ENCODE measurements at places on chromosomes 1 and 21.

- DNase-seq = no peak
Measured at GRCh38 chr1:94535879-94536278, 5.7 kb downstream of the F3 start.

DNA sequence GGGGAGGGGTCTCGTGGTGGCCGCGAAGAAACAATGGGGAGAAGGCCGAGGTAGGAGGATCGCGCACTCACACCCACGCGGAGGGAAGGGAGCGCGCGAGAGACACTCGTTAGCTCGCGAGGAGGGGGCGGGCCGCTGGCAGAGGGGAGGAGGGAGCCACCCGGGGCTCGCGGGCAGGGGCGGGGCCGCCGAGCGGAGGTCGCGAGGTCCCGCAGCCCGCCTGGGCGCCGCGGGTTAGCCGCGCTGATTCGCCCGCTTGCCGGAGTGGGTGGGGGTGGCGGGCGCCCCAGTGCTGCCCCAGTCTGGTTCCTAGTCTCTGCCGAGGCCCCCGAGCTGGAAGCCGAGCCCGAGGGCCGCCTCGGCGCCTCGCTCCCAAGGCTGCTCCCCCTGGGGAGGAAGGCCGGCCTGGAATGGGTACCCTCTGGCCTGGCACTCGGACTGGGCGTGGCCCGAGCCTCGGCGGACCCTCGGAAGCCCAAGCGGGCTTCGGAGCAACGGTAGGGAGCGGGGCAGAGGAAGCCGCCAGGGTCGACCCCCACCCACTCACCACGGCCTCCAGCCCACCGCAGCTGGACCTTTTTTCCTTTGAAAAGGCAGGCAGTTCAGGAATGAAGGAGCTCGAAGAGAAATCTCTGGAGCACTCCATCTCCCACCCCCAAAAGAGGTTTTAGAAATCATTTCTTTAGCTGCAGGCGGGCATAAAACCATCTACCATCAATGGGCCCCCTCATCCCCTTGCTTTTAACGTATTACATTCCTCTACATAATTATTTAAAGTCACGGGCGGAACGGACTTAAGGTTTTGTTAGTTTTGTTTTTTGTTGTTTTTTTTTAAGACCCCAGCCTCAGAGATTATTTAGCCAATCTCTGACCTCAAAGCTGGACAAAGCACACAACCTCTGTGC lies 722 bp upstream of the TUT4 start:
- DNase-seq = peak; percentile 78

GRCh38 chr1:77560741-77561140 lies 121.7 kb downstream of the ZZZ3 start:
- DNase-seq = no peak

DNA sequence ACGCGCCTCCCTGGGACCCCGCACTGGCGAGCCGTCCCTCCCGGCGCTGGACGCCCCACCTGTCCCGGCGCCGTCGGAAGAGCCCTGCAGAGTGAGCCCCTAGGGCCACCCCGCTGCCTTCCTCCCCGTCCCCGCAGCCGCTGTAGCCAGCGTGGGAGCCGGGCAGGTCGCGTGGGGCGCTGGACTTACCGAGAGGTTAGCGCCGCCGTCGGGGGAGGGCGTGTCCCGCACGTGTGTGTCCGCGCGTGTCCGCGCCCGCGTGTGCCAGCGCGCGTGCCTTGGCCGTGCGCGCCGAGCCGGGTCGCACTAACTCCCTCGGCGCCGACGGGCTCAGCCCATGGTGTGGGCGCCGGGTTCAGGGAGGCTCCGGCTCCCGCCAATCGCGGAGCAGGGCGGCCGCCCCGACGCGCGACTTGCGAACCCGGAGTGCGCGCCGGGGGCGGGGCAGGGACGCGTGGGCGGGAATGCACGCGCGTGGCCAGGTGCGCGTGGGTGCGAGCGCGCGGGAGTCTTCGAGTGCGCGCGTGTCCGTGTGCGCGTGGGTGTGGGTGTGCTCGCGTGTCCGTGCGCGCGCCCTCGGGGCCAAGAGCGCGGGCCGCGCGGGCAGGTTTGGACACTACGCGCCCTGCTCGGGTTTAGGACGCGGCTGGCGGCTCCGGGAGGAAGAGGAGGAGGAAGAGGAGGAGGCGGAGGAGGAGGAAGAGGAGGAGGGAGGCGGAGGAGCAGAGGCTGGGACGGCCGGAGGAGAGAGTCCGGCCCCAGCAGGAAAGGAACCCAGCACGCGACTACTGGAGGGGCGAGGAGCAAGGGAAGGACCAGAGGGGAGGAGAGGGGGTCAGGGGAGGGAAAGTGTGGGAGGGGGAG lies 145.2 kb upstream of the ETS2 start:
- no peak for DNase-seq

- DNase-seq = no peak
Measured at GRCh38 chr1:225559326-225559725, 93.6 kb downstream of the ENAH start.

- no peak for DNase-seq
Measured at GRCh38 chr1:119651133-119651532, 3.1 kb upstream of the ZNF697 start.

- DNase-seq = no peak
Measured at GRCh38 chr1:192801451-192801850, 7.4 kb upstream of the RGS2 start.

DNA sequence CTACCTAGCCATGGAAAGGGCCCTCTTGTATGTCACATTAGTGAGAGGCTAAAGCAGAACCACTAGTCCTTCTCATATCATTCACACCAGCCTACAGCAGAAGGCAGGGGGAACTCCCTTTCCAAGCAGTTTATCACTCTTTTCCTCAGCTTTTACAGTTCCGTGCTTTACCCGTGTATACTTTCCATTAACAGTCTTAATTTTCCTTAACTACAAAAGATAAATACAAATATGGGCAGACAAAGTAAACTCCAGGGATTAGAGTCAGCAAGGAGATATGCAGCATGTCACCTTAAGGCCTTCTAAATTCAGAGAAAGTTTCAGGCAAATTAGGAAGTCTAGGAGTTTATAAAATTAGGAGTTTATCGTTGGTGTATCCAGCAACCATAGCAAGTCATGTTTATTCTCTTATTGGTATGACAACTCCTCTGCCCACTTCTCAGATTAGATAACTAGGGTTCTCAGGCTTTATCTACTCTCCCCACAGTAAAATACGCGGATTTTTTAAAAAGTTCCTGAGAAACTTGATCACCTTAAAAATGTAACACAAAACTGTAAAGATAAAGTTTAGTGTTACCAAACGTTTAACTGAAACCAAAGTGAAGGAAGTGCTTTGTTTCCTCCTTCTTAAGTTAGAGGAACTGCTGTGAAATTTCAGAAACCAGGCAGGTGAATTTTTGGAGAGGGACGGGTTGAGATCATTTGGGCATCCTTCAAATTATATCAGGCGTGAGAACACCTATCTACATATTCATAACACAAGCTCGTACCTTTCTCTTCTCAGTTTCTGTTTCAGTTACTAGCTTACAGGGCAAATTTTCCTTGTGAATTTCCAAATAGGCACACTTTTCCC lies 42.7 kb upstream of the SLC19A2 start:
- no peak for DNase-seq

- no peak for DNase-seq
Measured at GRCh38 chr1:71053758-71054157, 6.1 kb upstream of the PTGER3 start.

DNA sequence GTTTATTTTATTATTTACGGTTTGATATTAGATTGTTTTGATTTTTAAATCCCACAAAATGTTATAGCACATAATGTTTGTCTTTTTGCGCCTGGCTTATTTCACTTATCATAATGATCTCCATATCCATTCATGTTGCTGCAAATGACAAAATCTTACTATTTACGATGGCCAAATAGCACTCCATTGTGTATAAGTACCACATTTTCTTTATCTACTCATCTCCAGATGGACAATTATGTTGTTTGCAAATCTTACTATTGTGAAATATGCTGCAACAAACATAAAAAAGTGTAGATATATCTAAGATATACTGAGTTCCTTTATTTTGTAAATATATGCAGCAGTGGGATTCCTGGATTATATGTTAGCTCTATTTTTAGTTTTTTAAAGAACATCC lies 1568.3 kb downstream of the AMY1C start:
- no peak for DNase-seq

- DNase-seq = no peak
Measured at GRCh38 chr1:151145304-151146071, 943 bp downstream of the SEMA6C start.

- peak; percentile 2 for DNase-seq
Measured at GRCh38 chr1:76998582-76999223, 131.4 kb downstream of the ST6GALNAC5 start.

- DNase-seq = no peak
Measured at GRCh38 chr21:44291078-44291935, 5.6 kb downstream of the AIRE start.

DNA sequence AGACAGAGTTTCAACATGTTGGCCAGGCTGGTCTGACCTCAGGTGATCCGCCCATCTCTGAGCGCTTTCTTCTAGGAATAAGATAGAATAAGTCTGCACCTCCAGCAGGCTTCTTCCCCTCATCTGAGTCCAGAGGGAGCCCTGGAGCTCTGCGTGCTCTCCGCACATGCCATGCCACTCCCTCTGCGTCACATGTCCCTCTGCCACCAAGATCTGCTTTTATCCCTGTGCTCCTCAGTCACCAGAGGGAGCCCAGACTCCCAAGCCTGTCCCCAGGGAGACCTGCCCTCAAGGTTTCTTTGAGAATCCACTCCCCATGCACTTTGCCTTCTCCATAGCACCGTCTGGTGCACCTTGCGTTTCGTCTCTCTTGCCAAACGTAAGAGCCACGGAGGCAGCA lies 213.0 kb downstream of the CAMTA1 start:
- DNase-seq = peak; percentile 17

DNA sequence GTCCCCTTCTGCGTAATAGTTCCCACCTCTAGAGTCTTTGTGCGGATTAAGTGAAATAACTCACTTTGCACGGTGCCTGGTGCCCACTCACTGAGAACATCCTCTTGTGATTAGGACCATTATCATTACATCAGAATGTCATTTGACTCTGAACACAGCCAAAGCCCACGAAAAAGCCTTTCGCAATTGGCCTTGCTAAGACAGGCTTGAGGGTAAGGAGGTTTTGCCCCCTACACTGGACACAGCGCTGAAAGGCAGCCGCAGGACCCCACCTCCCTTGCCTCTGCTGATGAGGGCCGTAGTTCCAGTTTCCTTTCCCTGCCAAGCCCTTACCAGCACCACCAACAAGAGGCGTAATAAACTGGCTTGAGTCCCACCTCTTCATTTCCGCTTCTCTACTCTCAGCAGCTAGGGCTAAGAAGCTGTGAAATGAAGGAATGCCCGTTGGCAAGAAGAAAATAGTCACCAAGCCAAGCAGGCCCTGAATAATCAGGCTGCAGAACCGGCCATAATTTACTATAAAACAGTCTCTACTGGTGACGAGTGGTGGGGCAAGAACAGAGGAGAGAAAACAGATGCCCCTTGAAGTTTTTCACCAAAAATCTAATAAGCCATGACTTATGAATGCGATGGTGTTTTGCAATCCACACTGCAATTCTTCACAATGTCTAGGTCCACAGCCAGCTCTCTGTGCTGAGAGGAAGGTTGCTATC lies 53.1 kb downstream of the SH3GLB1 start:
- no peak for DNase-seq

GRCh38 chr1:101051688-101052638 lies 26.4 kb upstream of the DPH5 start:
- DNase-seq = no peak

- peak; percentile 79 for DNase-seq
Measured at GRCh38 chr1:155206891-155207805, 549 bp downstream of the THBS3 start.

DNA sequence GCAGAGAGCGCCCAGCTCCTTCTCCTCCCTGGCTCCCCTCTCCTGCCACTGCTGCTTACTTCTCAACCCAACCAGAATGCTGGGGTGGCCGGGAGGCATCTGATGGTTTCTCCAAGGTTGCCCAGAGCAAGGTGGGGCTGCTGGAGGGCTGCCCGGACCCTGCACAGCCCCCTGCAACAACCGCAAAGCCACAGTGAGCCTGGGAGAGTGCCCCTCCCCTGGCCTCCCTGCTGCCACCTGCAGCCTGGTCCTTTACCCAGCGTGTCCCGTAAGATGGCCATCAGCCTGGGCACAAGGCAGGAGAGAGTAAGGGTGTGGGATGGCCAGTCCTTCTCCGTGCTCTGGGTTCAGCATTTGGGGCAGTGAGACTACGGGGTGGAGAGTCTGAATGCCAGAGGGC lies 17.0 kb downstream of the MX2 start:
- DNase-seq = no peak

- no peak for DNase-seq
Measured at GRCh38 chr21:31909153-31910073, 36.6 kb downstream of the HUNK start.

DNA sequence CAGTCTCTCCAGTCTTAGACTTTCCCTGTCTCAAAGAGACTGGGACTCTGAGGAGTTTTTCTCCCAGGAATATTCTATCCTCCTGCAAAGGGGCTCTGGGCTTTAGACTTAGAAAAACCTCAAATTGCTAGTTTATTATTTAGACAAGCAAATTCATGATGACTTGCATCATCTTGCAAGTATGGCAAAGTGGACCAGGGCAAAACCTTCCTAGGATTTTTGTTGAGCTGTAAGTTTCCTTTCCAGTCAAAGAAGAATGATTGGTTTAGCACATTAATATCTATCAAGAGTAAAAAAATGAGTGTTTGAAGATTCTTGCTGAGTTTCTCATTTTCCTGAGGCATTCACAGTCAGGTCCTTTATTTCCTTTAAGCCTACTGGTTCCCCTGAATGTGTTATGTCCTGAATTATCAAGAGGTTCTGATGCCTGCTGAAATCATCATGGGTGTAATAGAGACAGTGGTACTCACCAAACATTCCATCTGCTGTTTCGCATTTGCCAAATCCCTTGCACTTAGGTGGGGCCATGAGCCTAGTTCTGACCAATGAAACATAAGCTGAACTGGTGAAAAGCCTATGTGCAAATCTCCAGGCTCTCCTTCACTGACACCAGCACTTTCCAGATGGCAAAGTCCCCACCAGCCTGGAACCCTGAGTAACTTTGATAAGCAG lies 25.2 kb upstream of the SPAG17 start:
- DNase-seq = no peak

DNA sequence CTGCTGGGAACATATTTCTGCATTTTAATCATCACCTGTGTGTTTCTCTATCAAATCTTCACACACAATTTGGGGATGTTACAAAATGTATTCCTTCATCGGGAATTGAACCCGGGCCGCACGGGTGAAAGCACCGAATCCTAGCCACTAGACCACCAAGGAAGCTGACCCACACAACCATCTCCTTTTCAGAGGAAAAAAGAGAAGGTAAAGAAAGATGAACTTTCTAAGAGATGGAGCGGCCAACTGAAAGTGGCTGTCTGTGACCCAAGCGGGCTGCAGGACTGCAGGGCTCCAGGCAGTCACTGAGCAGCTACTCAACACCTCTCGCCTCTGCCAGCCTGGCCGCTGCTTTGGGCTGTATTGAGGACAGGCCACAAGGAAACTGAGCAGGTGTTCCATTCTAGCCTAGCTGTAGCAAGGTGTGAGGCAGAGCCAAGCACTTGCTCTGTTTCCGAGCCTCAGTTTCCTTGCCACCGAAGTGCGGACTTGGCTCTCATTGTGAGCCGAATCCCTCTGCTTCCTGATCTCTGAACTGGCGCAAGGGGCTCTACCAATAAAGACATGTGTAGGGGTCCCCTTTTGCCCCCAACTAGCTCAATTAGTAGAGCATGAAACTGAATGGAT lies 156.9 kb upstream of the NBPF11 start:
- DNase-seq = no peak
